ENCODE measurements at places on chromosomes 13 and 19.

GRCh38 chr13:89721216-89721615 is 1626.3 kb upstream of the MIR17HG start:
- no peak for DNase-seq

DNA sequence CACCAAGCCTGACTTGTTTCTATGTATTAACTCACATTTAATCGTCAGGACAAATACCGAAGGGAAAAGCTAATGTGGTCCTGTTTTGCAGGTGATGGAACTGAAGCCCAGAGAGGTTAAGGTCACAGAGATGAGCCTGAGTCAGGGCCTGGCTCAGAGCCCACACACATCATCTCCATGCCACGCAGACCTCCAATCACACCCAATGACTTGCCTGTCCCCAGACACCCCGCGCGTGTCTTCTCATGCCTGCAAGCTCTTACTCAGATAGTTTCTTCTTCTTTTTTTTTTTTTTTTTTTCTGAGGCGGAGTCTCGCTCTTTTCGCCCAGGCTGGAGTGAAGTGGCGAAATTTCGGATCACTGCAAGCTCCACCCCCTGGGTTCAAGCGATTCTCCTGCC is 16.4 kb downstream of the SIX5 start:
- DNase-seq: no peak

- DNase-seq: no peak
Observed at GRCh38 chr19:30785458-30786137, 413.4 kb downstream of the ZNF536 start.

DNA sequence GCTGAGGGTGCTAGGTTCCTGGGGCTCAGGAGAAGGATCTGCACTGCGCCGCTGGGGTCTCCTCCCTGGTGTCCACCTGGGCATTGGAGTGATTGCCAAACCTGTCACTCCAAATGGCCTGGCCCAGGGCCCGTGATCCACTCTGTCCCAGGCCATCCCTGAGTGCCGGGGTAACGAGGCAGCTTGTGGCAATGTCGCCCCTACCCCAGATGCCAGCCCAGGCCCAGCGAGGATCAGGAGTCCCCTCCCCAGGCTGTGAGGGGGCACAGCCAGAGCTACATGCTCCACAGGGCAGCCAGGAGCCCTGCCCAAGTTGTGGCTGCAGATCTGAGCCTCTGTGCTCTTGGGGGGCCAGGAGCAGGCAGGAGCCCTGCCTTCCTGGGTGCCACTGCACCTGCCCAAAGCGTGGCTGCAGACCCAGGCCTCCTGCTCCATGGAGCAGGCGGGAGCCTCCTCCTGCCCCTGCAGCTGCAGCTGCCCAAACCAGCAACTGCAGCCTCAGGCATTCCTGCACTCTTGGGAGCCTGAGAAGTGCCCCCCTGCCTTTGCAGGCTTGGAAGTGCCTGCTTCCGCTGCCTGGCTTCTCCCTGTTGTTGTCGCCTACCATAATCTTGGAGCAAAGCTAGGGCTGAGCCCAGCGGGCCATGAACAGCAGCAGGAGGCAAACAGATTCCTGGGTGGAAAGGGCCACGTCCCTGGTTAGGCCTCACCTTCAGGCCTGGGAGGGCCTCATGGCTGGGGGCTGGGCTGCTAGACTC is 4.6 kb downstream of the IGFL4 start:
- DNase-seq: no peak

DNA sequence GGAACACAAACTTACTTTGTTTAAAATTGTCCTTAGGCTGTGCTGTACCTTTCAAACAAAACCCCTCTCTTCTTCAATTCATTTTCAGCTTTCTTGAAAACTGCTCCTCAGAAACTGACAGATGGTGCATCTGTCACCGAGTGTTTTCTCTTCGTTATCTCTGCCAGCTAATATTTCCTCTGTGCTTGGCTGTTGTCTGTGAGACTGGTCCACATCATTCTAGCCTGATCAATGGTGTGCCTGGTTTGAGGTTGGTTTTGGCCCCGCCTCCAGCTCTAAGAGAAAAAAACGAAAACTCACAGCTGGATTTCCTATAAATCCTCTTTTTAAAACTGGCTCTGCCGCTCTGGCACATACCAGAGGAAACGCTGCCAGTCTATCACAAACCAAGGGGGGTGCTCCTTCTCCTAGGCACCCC is 79.7 kb downstream of the STARD13 start:
- no peak for DNase-seq

GRCh38 chr19:43545981-43546380 is 13.0 kb downstream of the ZNF575 start:
- no peak for DNase-seq

- no peak for DNase-seq
Observed at GRCh38 chr19:29943615-29944014, 1.6 kb downstream of the URI1 start.

- no peak for DNase-seq
Observed at GRCh38 chr13:26220575-26220974, 1.5 kb downstream of the RNF6 start.

DNA sequence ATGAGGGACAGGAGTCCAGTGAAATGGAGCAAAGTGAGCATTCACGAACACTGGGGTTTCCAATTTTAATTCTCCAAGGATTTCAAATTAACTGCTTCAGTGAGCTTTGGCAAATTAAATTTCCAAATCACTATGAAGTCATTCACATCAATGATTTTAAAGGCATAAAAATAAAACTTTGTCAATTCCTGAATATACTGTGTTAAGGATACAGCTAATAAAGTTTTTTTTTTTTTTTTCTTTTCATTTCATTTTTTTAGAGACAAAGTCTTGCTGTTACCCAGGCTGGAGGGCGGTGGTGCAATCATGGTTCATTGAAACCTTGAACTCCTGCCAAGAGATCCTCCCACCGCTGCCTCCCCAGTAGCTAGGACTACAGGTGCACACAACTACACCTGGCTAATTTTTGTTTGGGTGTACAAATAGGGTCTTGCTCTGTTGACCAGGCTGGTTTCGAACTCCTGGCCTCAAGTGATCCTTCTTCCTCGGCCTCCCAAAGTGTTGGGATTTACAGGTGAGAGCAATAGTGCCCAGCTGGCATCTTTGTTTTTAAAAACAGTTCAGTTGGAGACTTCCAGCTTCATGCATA is 21.9 kb downstream of the RBM26 start:
- DNase-seq: no peak

DNA sequence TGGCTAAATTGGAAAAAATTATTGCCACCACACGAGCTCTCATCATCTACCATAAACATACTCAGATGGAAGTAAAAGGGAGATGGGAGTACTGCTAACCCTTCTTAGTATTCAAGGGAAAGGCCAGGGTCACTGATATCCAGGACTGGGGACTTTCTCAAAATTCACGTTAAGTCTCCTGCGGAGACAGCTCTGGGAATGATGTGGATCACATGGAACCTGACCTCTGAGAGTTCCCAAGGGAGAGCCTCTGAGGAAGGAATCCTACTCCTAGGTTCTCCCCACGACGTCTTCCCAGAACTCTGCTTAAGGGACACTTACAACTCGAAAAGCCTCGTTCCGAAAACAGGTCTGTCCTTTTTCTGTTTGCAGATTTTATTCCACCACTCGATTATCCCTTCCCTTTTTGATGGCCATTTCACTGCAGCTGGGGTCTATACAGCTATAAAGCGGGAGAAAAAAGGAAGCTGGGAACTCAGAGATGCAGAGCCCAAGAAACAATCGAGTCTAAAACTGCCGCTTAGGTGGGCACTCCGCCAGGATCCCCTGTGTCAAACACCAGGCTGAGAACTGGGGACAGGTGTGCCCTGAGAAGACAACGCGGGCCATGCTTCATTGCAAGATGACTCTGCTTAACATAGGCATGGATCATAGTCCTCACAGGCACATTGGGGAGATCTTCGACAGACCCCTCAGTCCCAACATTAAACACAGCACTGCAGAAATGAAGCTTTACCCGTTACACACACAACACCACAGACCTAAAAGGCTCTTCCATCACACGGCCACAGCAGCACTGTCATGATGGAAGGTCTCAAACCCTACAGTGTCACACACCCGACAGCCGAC is 823 bp upstream of the ZNF567 start:
- peak; percentile 17 for DNase-seq

GRCh38 chr13:106690779-106691178 is 122.8 kb upstream of the ARGLU1 start:
- DNase-seq: no peak

DNA sequence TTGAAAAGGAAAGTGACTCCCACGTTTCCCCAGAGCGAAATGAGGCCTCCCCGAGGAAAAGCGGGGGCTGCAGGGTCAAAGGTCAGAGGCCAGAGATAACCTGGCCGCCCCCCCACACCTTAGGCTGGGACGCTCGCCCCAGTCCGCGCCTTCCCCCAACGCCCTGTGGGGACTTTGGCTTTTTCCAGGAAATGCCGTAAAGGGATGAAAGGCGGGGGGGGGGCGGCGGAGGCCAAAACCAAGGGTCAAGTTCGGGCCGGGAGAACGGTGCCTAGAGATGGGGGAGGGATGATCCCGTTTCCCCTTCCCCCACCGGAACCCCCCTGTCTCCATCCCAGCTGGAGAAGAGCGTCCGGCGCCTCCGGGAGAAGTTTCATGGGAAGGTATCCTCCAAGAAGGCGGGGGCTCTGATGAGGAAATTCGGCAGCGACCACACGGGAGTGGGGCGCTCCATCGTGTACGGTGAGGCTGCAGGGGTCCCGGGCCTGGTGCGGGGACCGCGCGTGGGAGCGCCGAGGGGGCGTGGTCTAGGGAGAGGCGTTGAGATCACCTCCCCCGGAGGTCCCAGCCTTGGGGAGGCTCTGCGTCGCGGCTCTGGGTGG is 575 bp downstream of the SHFL start:
- DNase-seq: peak; percentile 50

GRCh38 chr13:38826182-38826813 is 139.4 kb downstream of the FREM2 start:
- DNase-seq: no peak

- DNase-seq: no peak
Observed at GRCh38 chr13:23771552-23771951, 117.6 kb downstream of the MIPEP start.

DNA sequence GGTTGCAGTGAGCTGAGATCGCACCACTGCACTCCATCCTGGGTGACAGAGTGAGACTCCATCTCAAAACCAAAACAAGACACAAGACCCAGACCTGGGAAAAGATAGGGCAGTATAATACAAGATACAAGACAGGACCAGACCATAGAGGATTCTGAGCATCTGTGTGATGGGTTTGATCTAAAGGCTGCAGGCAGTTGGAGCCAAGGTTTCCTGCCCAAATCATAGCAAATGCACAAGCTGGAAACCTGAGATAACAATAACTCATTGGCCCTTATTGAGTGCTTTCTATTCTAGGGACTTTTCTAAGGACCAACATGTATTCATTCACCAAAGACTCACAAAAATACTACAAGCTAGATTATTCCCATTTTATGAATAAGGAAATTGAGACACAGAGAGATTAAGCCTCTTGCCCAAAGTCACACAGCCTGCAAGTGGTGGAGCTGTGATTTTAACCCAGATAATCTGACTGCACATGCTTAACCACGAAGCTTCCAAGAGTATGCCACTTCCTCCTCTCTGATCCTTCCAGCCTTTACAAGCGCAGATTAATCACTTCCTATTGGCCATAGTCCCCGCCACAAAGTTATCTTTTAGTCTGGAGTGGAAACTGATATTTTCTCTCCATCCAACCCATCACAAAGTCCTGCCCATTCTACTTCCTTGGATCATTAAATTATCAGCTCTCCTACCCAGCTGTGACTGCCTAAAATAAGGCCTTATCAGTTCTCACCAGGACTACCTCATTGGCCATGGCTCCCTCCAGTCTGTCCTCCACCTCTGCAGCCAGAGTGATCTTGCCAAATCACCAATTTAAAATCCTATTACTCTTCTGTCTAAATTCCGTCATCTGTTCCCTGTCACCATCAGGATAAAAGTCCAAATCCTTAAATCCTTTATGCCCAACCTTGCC is 147.2 kb downstream of the FLT1 start:
- no peak for DNase-seq

DNA sequence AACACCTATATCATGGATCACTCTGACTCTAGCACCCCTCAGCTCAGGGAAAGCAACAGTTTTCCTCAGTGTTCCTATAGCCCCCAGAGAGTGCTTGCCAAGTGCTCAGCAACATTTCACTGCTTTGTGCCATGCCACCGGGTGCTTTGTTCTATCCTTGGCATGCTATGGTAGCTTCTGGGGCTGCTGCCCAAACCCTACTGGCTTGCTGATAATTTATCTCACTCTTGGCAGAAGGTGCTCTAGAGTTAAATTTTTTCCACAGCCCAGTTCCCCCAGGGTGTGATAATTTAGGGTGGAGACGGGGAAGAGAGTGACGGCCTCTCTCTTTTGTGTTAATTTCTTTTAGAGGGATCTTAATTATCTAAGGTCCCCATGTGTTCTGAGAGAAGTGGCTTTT is 12.6 kb upstream of the CSNK1A1L start:
- DNase-seq: no peak

- DNase-seq: no peak
Observed at GRCh38 chr19:48551437-48552302, at the start of gene SULT2B1. Gene SULT2B1, plus strand, starts transcription at chr19:48552172. Its CDS starts 81 bp downstream, at chr19:48552253.

- no peak for DNase-seq
Observed at GRCh38 chr13:31073859-31074718, 87.6 kb downstream of the HSPH1 start.

- no peak for DNase-seq
Observed at GRCh38 chr13:80161219-80161618, 179.7 kb downstream of the SPRY2 start.

DNA sequence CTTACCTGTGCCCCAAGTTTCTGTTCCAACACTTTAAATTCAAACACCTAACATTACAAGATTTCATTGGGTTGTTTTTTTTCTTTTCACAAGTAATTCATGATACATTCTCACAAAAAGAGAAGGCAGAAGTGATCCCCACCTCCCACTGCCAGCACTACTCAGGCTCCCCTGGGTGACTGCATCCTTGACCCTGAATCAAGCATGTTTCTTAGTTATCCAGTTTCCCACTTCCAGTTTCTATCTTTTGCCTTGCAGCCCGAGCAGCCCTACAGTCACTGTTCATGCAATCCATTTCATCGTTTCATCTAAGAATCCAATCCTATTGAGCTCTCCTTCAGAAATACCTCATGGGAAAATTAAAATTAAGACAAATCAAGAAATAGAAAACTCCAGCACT is 61.4 kb downstream of the RNASEH2B start:
- no peak for DNase-seq

DNA sequence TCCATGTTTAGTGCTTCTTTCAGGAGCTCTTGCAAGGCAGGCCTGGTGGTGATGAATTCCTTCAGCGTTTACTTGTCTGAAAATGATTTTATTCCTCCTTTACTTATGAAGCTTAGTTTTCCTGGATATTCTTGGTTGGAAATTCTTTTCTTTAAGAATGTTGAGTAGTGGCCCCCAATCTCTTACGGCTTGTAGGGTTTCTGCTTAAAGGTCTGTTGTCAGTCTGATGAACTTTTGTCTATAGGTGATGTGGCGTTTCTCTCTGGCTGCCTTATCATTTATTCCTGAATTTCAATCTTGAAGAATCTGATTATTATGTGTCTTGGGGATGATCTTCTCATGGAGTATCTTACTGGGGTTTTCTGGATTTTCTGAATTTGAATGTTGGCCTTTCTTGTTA is 26.0 kb downstream of the ZNF430 start:
- no peak for DNase-seq

GRCh38 chr13:111215081-111216047 is 100.3 kb downstream of the ARHGEF7 start:
- no peak for DNase-seq

GRCh38 chr19:43329989-43330388 is 23.5 kb upstream of the CD177 start:
- no peak for DNase-seq

GRCh38 chr13:35475960-35476943 is at the start of gene MAB21L1:
Gene MAB21L1, minus strand, starts transcription at chr13:35476689. Its CDS starts 551 bp downstream, at chr13:35476138.
- DNase-seq: no peak

All from uterus (tissue), 4 donors.